EH (cell line): ENCODE measurements at places on chromosomes 11 and 22.

DNA sequence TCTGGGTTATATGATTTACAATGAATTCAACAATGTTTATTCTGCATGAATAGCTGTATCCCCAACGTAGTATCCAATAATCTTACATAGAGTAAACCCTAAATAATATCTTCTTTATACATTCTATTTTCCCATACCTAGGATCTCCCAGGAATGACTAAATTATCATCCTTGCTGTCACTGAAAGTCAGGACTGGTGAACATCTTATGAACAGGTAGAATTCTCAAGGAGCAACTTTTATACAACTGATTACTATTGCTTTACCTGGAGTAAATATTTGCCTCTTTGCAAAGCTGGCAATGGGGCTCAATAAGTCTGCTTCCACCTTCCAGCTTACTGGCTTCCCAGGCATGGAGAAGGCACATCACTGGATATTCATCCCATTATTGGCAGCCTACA, at the start of gene OR51B6:
Gene OR51B6, plus strand, starts transcription at position 301 of the 400 bp plus-strand sequence. Its CDS starts 0 bp downstream, at position 301.
- no peak for DNase-seq

DNA sequence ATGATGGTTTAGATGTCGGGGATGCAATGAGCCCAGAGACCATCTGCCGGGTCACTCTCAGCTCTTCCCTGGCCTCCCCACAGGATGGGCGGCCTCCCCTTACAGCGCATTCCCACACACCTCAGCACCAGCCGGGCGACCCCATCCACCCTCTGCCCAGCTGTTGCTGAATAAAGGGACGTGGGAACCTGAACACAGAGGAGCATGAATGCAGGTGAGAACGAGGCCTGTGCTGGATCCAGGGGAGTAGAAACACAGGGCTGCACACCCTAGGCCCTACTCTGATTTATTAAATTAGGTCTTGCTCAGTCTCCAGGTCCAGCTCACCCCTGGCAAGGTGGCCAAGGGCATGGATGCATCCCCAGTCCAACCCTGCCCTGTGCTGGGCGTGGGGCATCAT, 180.5 kb downstream of the CTTN start:
- no peak for DNase-seq

GRCh38 chr11:114088836-114089235, 29.3 kb downstream of the ZBTB16 start:
- no peak for DNase-seq

DNA sequence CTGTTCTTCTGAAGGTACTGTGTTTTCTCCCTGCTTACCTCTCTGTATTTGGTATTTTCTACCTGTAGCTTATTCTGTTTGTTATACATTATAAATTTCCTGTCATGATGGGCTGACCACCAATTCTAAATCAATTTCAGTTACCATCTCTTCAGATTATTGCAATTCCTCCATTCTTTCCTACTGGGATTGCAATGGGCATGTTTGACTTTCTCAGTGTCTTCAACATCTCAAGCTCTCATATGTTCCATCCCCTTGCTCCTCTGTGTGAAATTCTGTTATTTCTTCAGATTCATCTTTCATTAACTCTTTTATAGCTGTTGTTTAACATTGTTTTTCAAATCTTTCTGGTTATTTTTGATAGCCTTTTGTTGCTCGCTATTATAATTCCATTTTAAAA, 15.5 kb upstream of the C22orf39 start:
- no peak for DNase-seq

GRCh38 chr11:4768094-4768493, 1.6 kb downstream of the OR51F1 start:
- DNase-seq: no peak

DNA sequence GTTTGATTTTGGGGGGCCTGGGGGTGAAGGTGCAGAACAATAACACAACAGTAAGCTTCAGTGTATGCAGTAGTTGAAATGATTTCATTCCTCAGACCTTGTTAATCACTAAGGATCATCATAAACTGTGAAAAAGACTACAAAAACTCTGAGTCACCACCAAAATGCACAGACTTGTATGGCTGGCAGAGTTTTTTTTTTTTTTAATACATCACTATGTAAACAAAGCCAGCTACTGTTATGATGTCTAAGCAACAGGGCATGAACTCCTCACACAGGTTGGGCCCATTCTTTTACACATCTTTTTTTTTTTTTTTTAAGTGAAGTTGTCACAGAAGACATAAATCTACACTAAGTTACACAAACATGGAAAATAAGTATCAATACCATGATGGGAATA, 311.9 kb downstream of the GUCY1A2 start:
- peak; percentile 40 for DNase-seq

GRCh38 chr11:46345131-46345597, 2.1 kb upstream of the DGKZ start:
- DNase-seq: no peak

- DNase-seq: no peak
Observed at GRCh38 chr11:39177678-39178077, 2281.8 kb downstream of the LRRC4C start.

GRCh38 chr22:46454504-46455269, 82.7 kb downstream of the CELSR1 start:
- DNase-seq: peak; percentile 33

DNA sequence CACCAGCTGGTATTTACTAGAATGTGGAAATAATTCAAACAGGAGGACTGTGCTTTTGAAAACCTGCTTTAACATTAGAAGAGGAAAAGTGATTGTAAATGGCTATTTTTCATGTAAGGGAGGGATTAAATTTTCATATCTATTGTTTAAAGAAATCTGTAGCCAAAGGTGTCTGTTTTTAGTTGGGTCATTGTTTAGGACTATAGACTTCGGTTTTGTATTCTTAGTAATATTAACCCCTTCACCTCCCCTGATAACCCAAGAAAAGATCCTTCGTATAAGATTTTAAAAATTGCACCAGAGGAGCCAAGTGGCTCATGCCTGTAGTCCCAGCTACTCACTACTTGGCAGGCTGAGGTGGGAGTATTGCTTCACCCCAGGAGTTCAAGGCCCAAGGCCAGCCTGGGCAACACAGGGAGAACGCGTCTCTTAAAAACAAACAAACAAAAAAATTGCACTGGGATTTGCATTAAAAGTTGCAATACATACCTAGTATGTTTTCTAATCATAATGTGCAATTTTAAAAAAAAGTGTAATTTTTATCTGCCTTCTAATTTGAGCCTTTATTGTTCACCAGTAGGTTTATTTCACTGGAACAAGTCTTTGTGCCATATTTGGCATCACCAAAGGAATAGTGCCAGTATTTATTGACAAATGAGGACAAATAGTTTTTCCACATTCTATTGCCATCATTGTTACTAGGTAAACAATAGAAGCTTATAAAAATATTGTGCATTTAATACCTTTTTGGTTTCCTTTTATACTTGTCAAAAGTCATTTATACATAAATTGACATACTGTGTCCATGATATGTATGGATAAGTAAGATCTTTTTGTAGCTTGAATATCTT, 34.3 kb downstream of the MTMR3 start:
- DNase-seq: no peak

DNA sequence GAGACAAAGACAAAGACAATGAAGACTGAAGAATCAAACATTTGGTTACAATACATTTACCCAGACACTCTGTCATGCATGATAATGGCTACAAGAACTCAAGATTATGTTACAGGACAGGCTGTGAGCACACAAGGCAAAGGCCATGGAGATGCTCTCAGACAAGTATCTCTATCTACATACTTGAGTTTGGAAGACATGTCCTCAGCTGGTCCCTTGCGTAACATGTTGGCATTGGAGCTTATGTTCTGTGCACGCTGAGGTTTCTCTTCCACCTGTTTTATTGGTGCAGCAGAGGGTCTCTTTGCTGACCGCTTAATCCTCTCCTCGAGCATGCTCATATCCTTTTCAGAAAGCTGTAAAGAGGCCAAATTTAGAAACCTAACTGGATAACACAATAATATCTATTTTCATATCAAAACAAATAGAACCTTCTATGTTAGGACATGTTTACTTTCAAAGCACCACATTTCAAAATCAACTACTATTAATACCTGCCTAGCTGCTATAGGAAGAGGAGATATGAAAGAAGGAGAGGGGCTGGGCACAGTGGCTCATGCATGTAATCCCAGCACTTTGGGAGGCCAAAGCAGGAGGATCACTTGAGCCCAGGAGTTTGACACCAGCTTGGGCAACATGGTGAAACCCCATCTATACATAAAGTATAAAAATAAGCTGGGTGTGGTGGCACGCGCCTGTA, 41.6 kb downstream of the F2 start:
- DNase-seq: no peak

DNA sequence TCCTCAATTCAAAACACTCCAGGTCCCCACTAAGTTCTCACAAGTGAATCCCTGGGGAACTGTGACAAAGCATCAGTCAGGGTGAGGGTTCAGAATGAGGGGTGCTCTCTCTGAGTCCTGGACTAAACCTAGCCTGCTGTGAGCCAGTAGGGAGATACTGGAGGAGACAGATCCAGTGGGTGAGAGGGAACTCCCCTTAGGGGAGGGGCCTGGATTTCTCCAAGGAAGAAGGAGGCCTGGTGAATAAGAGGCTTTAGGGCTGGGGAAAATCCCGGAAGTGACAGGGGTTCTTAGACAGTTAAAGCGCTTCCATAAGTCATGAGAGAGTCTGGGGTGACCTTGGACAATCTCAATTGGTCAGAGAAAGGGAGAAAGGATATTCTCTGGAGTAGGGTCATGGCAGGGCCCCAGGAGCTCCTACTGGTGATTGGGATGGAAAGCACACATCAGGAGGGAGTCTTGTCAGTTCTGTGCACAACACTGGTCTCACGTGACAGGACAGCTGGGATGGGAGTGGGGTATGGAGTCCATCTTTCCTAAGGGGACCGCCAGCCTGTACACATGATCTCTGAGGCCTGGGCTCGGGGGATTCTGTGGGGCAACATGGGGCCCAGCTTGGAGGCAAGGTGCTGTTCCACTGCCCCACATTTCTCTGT, 1.5 kb downstream of the TBC1D10A start:
- peak; percentile 93 for DNase-seq

GRCh38 chr11:15826826-15827225, 529.5 kb downstream of the SOX6 start:
- DNase-seq: peak; percentile 33

DNA sequence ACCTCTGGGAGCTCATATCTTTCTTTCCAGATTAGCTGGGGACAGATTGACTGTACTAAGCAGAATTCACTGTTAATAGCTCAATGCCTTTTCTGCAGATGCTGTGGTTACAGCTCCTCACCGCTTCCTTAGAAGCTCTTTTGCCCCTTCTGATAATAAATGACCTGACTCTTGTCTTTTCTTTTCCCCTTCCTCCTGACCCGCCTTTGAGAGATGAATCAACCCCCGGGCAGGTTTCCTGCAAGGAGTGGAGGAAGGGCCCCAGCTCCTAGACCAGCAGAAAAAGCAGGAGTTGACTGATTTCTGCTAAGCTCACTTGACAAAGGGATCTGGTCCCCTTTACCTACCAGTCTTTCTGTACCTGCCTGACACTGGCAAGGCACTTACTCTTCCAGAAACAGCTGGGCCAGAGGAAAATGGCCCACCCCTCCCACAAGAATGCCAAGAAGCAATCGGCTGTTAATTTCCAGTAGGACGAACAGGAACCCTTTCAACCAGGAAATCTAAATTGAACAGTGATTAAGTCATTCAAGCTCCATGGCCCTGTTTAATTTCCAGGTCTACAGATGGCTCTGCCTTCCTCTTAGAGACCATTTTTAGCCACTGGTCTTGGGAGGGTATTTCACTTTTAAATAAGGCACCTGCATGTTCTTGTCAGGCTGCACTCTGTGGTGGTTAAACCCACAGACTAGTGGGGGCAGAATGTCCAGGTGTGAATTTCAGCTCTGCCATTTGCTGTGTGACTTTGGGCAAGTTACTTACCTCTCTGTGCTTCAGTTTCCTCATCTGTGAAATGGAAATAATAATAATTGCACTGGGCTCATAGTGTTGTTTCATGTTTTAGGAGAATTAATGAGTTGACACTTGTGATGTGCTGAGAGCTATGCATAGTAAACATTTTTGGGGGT, 67.5 kb downstream of the PRR5L start:
- peak; percentile 26 for DNase-seq

GRCh38 chr11:119361056-119361787, 14.7 kb upstream of the MFRP start:
- DNase-seq: peak; percentile 86

DNA sequence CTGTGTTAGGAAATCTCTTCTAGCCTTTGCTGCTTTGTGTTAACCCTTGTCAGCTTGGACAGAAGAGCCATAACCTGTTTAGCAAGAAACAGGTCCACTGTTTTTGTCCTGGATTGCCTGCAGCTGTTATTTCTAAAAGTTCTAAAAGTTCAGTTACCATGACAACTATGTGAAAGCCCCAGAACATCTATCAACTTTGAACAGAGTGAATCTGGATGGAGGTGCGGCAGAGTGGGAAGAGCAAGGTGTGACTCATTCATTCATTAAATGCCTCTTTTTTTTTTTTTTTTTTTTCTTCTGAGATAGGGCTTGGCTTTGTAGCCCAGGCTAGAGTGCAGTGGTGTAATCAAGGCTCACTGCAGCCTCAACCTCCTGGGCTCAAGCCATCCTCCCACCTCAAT, 50.5 kb downstream of the RBX1 start:
- peak; percentile 58 for DNase-seq

- DNase-seq: no peak
Observed at GRCh38 chr11:38646382-38646781, 2048.3 kb upstream of the RAG2 start.

DNA sequence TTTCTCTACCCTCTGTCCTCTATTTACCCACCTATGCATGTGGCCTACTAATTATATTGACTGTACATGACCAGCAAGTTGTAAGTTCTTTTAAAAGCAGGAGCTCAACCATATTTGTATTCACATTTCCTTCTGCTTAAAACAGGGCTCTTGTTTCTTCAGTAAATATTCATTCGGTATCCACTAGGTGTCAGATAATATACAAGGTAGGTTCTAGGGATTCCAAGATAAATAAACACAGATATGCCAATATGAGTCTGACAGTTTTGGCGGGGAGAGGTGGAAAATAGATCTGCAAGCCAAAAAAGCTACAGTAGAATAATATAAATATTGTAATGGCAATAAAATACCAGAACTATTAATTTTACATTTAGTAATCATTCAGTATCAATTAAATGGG, 15.3 kb upstream of the RAB30 start:
- DNase-seq: no peak

DNA sequence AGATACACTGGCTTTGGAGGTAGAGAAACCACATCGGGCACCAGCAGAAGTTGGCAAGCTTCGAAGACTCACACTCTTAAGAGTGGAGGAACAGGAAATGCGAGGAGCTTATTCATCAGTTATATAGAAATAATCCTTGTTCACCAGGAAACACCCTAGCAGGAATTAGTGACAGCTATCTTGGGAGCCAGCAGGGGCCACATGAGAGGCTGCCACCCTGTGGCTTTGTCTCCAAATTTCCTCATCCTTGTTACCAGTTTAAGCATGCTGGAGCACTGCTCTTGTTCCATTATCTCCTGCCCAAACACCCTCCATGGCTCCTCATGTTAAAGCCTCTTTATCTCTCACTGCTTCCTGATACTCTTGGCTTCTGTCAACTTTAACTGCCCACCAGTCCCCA, 131.0 kb downstream of the PLEKHA7 start:
- peak; percentile 5 for DNase-seq

- DNase-seq: no peak
Observed at GRCh38 chr11:119377961-119378667, 3.4 kb downstream of the USP2 start.

DNA sequence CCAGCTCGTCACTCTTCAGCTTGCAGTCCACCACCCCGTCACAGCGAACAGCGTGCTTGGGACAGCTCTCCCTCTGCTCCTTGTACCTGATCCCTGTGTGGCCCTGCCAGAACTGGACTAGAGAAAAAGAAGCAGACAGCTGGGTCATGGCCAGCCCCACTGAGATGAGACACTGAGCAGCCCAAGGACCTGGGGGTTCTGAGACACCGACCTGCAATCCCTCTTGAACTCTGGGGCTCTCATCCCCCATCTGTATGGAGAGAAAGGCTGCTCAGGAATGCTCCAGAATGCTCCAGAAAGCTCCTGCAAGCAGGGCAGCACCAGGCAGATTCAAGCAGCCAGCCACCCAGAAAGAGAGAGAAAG, 14.8 kb downstream of the TMPRSS13 start:
- no peak for DNase-seq
